ENCODE measurements at places on chromosomes 12 and 14. TPM values are rescaled to one million over a fixed set of nuclear protein-coding genes. Genes with fewer than 3 reads are reported as not detected.

- DNase-seq = no peak
Observed at GRCh38 chr14:21440859-21441258, 15.1 kb downstream of the CHD8 start.

GRCh38 chr12:48366131-48366530 is 15.4 kb upstream of the ZNF641 start:
- DNase-seq = no peak

- no peak for DNase-seq
Observed at GRCh38 chr12:58596381-58596780, 323.9 kb downstream of the LRIG3 start.

DNA sequence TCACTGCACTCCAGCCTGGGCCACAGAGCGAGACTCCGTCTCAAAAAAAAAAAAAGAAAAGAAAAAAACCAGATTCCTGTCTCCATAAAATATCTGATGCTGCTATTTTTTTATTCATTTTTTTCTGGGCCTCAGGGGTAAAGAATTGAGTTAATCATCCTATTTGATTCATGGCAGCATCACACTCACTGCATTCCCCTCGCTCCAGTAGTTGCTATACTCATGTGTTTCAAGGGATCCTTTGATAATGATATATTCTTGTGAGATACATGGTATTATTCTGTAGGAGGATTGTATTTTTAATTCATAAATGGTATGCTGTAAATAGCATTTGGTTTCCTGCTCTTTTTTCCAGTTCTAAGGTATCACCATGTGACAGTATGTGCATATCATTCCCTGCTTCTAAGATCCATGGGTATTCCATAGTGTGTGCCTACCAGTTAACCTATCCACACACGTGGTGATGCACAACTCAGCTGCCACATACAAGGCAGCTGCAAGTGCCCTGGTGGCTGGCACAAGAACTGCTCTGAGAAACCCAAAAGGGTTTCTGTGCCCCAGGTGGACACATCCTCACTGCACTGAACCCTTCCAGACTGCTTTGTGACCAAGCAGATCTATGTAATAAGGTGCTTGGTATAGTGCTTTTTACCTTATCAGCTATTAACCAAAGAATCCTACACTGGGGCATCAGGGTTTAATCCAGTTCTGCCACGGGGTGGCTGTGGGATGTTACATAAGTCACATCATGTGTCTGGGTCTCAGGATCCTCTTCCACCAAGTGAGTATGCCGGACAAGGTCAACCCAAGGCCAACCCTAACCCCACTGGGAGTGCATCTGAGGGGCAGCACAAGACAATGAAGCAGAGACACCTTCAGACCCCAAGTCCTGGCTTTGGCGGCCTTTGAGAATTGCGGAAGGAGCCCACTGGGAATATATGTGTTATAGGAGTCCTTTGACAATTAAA is 74.6 kb downstream of the ZFP36L1 start:
- DNase-seq = no peak

- no peak for DNase-seq
Observed at GRCh38 chr14:31287294-31287972, 79.8 kb upstream of the HECTD1 start.

GRCh38 chr14:99347561-99347960 is 75.6 kb upstream of the BCL11B start:
- DNase-seq = no peak

- DNase-seq = no peak
Observed at GRCh38 chr14:58533446-58533845, 104.3 kb upstream of the DACT1 start.

GRCh38 chr14:89957791-89958190 is 2.1 kb downstream of the TDP1 start:
- no peak for DNase-seq

GRCh38 chr12:48580831-48581230 is 11.0 kb upstream of the LALBA start:
- no peak for DNase-seq

DNA sequence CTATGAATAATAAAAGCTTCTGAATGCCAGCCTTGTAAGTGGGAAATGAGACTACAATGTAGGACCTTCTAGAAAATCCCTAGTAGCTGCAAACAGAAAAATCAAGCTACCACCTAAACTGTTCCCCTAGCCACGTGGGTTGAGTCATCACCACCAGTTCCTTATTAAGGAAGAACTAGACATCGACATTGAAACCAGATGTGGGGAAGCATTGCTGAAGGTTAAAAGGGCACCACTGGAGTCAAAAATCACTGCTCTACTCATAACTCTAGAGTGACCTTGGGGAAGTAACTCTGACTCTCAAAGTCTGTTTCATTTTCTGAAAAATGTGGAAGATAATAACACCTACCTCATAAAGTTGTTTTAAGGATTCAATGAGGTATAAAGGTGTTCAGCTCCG is 9.4 kb upstream of the CNIH1 start:
- no peak for DNase-seq

- DNase-seq = peak; percentile 37
Observed at GRCh38 chr14:68789821-68790643, 2.8 kb downstream of the ZFP36L1 start.

Gene TMTC2
- 6.7 TPM for total RNA-seq

Gene TSHR
- not detected for total RNA-seq

Gene TAS2R20
- total RNA-seq = 1.5 TPM
